Inflammatory macrophage treated with lipopolysaccharide for 4 hours (primary cell): ENCODE measurements at places on chromosomes 12 and 14.

DNA sequence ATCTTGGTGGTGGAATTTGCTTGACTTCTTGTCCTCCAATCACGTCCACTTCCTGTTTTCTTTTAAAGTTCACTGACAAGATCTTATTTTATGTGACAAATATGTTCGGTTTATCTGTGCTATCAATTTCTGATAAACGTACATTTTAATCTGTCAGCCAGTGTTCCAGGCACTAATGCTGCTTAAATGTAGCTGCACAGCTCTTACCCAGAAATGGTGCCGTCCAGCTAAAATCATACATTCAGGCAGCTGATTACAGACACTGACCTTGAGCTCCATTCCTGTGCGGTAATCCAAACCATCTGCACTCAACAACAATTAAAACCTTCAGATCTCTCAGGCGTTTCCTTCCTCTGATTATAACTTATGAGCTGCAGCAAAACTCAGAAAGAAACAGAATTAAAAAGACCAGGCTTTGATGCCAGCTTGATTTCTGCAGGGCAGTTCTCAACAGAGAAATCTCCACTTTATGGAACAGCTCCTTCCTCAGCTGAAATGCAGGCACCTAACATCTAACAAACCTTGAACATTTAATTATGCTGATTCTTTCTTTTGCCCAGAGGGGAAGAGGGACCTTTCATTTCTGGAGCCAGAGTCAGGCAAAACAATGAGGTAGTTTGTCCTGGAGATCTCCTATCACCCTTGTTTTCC, 26.4 kb upstream of the RASSF3 start:
- peak; percentile 26 for DNase-seq

GRCh38 chr12:112191840-112192321, 66.5 kb downstream of the TRAFD1 start:
- no peak for DNase-seq

- DNase-seq: no peak
These were observed 74.3 kb upstream of the ARID2 start for GRCh38 chr12:45655186-45655585.

DNA sequence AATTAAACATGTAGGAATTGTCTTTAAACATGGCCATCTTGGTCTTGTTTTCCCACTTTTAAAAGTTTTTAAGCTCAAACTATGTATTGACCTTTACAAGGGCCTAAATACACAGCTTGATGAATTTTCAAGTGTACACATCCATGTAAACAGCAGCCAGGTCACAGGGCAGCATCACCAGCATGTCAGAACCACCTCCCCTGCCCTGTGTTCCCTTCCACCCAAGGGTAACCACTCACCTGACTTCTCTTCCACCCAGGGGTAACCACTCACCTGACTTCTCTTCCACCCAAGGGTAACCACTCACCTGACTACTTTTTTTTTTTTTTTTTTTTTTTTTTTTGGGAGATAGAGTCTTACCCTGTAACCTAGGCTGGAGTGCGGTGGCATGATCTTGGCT, 4.6 kb downstream of the FBXW8 start:
- DNase-seq: no peak

- no peak for DNase-seq
These were observed 163.7 kb downstream of the MYRFL start for GRCh38 chr12:69988481-69989321.

DNA sequence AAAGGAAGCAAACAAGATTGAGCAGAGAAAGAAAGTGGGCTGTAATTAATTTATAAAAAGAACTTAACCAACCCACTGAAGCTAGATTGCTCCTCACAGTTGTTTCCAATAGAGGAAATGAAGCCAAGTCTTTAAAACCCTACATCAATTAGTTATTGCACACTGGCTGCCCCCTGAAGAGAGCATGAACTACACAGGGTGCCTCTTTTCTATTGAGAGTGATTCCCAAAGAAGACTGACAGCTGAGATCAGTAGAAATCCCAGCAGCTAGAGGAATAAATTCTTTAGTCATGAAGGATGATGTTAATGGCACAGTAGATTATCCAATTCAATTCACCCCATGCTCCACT, 8.6 kb upstream of the USP15 start:
- DNase-seq: no peak

DNA sequence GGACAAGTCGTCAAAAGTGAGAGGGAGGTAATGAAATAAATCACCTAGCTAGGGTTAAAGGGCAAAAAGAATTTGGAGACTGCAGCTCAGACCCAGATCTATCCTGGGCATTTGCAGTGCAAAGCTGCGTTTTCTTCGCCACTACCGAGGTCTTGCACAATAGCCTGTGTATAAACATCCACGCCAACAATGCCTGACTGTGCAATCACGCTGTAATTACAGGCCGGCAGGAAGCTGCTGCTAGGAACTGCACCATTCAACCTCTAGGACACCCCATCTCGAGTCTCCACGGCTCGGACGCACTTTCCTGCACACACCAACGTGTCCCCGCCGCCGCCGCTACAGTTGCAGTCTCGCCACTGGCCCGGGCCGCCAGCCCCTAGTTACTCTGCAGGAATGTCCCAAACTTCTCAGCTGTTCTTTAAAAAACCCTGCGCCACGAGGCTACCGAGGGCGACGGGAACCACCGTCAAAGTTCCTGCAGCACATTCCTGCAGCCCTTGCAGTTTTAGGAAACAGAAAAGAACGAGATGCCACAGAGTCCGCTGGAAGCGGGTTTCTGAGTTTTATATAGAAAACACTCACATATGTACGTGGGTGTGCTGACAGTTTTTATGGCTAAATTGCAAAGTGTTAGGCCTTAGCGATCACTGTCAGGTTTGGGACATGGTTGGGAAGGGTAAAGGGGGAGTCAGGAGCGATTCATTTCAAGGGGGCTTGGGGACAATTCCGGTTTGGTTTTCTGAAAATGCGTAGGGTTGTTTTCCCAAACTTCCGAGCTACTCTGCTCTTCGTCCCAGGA, 65.6 kb upstream of the PTGR2 start:
- peak; percentile 89 for DNase-seq
